ENCODE measurements at places on chromosomes 6 and 20.

- DNase-seq, result no peak
Observed at GRCh38 chr20:61082720-61083119, 169.3 kb upstream of the CDH4 start.

GRCh38 chr6:13011612-13012146, 295.1 kb downstream of the PHACTR1 start:
- DNase-seq, result no peak

- DNase-seq, result no peak
Observed at GRCh38 chr6:45686841-45687569, 309.3 kb upstream of the SUPT3H start.

- DNase-seq, result no peak
Observed at GRCh38 chr6:31878726-31879125, at the start of gene SLC44A4. TSS of gene SLC44A4 (minus strand) at chr6:31878997. CDS start at chr6:31878980, 17 bp downstream.

GRCh38 chr20:44810061-44810390, 320 bp downstream of the RIMS4 start:
- no peak for DNase-seq

- no peak for DNase-seq
Observed at GRCh38 chr6:79413562-79414002, 123.6 kb downstream of the LCA5 start.

DNA sequence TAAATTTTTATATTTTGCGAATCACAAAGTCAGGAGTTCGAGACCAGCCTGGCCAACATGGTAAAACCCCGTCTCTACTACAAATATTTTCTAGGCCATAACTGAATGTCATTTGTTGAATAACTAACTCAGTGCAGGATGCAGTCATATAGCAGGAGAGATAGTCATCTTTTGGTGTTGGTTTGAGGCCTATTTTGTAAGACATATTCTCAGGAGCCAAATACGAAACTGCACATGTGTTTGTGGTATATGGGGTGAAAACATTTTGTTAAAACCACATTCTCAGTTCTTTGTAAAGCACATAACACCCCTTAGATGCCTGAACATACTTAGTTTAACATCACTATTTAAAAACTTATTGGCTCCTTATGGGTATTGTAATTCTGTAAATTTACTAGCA, 4.7 kb upstream of the ENPP5 start:
- no peak for DNase-seq

- no peak for DNase-seq
Observed at GRCh38 chr20:14488756-14489479, 151.5 kb upstream of the FLRT3 start.

DNA sequence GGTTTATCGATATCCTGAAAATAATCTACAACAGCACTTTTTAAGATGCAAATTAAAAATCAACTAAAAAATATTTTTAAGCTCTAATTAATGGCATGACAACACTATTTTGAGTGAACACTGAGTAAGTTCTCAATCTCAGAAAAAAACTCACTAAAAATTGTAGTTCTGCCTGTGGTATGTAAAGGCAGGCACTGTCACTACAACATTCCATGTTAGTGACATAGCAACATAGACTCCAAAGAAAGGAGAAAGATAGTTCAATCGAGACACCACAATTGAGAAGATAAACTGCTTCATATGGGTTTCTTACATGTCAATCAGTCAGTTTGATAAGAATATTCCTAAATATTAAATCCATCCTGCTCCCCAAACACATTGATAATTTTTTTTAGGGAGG, 38.0 kb downstream of the COL12A1 start:
- DNase-seq, result no peak

- DNase-seq, result no peak
Observed at GRCh38 chr6:80402266-80402665, 295.8 kb downstream of the BCKDHB start.

GRCh38 chr6:95292011-95292410, 285.3 kb upstream of the MANEA start:
- DNase-seq, result no peak

DNA sequence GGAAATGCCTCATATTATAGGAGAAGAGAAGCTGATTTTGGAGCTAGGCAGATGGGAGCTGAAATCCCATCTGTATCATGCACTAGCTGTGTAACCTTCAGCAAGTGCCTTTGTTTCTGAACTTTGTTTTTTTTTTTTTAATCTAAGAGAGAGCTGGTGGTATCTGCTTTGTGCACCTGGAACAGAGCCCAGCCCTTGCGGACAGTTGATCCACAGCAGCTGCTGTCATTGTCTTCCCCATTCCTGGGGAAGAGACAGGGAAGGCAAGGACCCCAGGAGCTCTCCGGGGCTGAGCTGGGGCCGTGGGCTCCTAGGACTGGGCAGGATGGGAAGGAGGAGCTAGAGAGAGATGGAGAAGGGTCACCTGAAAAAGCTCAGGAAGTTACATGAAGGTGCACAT, 92.1 kb downstream of the SYNJ2 start:
- no peak for DNase-seq

- DNase-seq, result no peak
Observed at GRCh38 chr6:122109075-122109474, 290.4 kb upstream of the HSF2 start.

GRCh38 chr6:29510746-29511300, 23.1 kb upstream of the MAS1L start:
- DNase-seq, result no peak

GRCh38 chr6:166245148-166245547, 63.0 kb downstream of the PRR18 start:
- DNase-seq, result no peak

GRCh38 chr6:13664703-13665352, 46.8 kb downstream of the RANBP9 start:
- DNase-seq, result no peak

DNA sequence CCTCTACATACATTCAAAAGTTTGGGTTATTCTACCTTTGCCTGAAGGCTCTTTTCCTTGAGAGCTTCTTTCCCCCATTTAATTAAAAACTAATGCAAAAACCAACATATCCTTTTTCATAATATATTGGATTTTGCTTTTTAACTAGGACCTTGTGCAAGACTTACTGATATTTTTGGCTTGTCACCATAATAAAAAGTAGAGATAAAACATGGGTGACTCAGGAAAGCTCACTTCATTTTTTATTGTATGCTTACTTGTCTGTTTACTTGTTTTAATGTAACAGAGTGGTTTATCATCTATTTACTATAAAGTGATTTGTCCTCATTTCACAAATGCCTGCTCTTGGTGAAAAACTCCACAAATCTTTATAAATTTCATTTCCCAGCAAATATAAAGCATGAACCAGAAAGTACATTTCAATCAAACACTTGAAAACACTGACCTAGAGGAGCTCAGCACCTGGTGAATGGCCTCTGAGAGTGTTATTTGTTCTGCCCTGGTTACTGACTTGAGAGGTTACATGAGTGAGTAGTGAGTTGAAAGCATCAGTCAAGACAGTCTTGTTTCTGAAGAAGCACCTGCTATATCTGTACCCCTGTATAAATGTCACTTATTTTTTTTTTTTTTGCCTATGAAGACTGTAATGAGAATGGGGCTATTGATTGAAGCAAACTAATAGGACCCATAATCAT, 20.8 kb downstream of the ADGRG6 start:
- no peak for DNase-seq

DNA sequence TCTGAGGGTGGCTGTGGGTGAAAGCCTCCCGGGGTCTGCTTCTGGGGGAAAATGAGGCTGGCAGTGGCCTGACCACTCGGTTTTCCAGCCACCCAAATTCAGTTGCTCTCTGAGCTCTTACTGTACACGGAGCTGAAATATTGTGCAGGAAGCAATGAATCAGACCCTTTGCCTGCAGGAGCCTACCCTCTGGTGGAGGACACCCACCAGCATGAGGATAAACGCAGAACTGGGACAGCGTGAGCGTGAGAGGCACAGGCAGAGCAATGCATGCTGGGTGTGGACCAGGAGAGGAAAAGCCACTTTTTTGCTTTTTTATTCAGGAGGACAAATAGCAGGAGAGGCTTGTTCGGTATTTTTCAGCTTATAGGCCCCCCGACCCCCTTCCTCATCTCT, 298.0 kb downstream of the QKI start:
- DNase-seq, result no peak

DNA sequence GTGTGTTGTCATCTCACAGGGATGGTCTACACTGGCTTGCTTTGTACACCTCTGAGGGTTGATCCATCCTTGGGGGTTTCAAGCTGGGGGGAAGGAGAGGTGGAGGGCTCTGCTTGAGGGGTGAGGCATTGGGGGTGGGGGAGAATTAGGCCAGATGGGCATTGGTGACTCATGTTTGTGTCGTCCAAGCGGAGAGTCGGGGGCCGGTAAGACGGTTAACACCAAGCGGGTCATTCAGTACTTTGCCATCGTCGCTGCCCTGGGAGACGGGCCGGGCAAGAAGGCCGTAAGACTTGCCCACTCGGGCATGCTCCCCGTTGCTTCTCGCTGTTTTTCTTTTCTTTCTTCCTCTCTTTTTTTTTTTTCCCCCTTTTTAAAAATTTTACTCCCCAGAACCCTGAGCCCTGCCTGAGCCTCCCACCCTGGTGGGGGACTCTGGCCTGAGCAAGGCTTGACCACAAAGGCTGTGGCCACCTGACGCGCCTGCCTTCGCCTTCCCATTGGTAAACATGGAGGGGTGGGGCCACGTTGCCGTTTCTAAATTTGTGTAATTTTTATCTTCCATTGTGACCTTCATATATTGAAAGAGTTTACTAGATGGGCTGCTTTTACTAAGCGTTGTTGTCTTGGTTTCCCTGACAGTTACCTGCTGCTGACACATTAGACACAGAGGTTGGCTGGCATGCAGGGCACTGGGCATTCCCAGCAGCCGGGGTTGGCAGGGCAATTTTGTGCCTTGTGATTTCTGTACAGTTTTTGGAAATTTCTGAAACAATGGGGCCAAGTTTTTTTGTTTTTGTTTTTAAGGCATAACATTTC, 26.8 kb downstream of the MYH7B start:
- DNase-seq, result no peak

DNA sequence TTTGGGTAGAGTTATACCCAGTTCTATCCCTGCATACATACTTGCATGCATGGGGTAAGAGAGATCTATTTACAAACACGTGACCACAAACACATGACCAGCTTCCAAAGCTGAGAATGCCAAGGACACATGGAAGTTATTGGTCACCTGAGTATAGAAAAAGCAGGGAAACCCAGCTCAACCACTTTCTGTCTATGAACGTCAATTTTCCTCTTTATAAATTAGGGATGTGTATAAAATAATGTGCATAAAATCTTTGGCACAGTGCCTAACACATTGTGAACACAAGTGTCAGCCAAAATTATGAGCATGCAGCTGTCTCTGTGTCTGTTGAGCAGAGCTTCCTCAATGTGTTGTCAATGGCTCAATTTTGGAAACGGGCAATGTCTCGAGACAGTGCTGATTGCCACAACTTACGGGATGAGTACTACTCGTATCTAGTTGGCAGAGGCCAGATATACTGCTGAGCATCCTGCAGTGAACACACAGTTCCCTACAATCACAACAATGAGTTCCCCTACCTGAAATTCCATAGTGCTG, 44.9 kb downstream of the TPD52L1 start:
- DNase-seq, result no peak

- DNase-seq, result no peak
Observed at GRCh38 chr6:107082045-107082444, 33.3 kb downstream of the BEND3 start.

GRCh38 chr20:56469077-56469449, 636 bp downstream of the RTF2 start:
- DNase-seq, result no peak

- DNase-seq, result no peak
Observed at GRCh38 chr6:134637847-134638437, 312.0 kb downstream of the ALDH8A1 start.

DNA sequence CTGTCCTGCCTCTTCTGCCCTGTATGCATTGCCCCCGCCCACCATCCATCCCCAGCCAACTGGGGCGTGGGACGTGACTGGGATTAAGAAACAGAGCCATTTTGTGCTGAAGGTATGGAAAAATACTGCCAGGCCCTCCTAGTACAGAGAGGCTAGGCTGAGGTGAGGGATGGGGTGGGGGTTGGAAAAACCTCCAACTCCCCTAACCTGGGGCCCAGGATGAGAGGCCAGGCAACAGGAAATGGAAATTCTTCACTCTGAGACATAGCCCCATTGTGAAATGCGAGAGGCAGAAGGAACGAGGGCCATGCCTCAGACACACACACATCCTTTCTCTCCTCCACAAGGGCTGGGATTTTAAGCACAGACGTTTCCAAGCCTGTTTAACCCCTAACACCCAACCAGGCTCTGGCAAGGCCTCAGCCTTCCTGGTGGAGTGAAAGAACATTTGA, 19.9 kb downstream of the KCNK5 start:
- no peak for DNase-seq

- no peak for DNase-seq
Observed at GRCh38 chr6:168000198-168001028, 2.9 kb downstream of the KIF25 start.

DNA sequence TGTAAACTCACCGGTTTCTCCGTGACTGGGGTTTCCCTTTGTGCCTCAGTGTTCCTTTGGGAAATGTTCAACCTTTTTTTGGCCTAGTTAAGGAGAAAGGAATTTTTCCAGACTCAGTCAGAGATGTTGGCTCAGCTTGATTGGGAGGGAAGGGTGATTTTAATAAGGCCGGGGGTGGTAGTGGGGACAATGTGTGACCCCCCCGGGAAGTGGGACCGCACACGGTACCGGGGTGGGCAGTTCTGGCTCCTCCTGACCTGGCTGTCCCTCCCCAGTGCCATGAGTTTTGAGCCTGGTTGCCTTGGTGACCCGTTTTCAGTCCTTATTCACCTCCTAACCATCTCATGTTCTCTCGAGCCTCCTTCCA, 132.7 kb downstream of the SNX5 start:
- DNase-seq, result no peak

GRCh38 chr6:88913471-88913870, 49.9 kb downstream of the RNGTT start:
- DNase-seq, result no peak

- no peak for DNase-seq
Observed at GRCh38 chr20:16115911-16116552, 457.2 kb downstream of the KIF16B start.

GRCh38 chr20:4082406-4083097, 67.2 kb upstream of the RNF24 start:
- no peak for DNase-seq

GRCh38 chr20:38579219-38579910, 1.6 kb upstream of the ADIG start:
- DNase-seq, result no peak

DNA sequence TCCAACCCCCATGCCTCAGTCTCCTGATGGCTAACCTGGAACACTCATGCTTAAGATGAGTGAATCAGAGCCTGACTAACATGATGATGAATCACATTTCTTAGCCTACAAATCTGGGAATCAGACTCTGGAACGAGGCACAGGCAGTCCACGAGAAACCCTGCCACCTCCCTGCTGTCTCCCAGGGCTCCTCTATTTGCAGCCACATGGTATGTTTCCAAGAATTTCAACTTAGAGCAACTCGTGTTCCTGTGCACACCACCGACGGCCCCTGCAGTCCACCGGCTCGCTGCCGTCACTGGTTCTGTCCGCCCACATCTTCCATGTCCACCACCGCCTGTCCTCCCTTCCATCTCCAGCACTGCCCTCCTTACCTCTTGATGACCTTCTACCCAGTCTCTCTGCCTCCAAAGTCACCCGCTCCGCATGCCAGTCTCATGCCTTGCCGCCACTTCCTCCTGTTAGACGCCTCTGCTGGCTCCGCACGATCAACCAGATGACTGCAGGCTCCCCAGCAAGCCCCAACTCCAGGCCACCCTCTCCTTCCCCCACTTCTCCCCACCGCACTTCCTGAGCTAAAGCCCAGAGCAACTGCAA, 87.6 kb downstream of the AGPAT4 start:
- no peak for DNase-seq

GRCh38 chr20:18815194-18815942, 1.8 kb downstream of the SCP2D1 start:
- no peak for DNase-seq

- DNase-seq, result no peak
Observed at GRCh38 chr20:48783533-48784272, 44.1 kb downstream of the PREX1 start.

- no peak for DNase-seq
Observed at GRCh38 chr6:143149771-143150170, 89.1 kb downstream of the AIG1 start.
